CD8-positive, alpha-beta memory T cell (primary cell): ENCODE measurements at places on chromosomes 6 and 20. TPM values are rescaled to one million over a fixed set of nuclear protein-coding genes. Genes with fewer than 3 reads are reported as not detected.

DNA sequence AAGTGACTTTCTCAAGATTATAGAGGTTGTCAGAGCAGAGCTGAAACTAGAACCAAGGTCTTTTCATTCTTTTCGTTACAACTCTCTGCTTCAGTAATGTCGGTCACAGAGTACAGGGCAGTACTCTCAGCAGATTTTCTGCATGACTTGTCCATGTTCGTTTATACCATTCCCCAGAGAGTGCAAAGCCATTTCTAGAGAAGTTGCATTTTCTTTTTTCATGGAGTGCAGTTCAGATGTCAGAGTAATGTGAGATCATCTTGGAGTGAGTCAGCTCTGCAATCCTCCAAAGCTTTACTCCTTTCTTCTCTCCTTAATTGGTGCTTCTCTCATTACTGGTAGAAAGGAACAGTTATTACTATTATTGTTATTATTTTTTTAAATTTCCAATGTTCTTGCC lies 115.6 kb upstream of the B3GAT2 start:
- no peak for DNase-seq

GRCh38 chr20:38724626-38725147 lies 401 bp downstream of the SLC32A1 start:
- DNase-seq = no peak

- DNase-seq = no peak
Measured at GRCh38 chr20:50713657-50714101, 17.7 kb upstream of the PARD6B start.

- DNase-seq = no peak
Measured at GRCh38 chr20:32387252-32387651, 29.1 kb downstream of the ASXL1 start.

DNA sequence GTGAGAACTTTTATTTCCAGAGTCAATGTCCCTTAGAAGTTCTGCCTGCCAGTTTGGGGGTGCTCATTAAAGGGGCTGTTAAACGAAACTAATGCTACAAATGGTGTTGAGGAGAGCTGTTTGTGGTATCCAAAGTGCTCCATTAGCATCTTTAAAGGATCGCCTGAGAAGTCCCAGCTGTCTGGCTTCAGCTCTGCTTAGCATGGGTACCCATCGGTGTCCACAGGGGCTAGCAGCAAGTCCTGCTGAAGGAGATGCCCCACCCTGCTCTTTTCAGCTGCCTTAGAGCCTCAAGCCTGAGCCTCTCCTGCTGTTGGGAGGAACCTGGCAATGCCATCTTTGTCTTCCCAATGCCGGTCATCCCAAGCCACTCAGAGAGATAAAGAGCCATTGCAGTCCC lies 111.1 kb downstream of the FOXO3 start:
- no peak for DNase-seq

DNA sequence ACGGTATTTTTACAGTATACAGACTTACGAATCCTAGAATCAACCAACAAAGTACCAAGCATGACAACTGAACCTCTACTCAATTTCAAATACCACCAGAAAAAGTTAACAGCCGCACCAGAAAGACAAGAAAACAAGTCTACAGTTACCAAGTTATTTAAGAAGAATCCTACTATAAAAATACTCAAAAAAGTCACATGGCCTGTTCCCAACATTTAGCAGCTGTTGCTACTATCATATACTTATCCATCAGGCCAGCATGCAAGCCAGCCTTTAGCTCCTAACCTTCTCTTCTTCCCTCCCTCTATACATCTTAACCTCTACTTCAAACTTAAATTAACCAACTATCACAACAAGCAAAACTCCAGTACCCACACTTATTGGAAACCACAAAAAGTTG lies 1.9 kb downstream of the SYNCRIP start:
- DNase-seq = no peak

DNA sequence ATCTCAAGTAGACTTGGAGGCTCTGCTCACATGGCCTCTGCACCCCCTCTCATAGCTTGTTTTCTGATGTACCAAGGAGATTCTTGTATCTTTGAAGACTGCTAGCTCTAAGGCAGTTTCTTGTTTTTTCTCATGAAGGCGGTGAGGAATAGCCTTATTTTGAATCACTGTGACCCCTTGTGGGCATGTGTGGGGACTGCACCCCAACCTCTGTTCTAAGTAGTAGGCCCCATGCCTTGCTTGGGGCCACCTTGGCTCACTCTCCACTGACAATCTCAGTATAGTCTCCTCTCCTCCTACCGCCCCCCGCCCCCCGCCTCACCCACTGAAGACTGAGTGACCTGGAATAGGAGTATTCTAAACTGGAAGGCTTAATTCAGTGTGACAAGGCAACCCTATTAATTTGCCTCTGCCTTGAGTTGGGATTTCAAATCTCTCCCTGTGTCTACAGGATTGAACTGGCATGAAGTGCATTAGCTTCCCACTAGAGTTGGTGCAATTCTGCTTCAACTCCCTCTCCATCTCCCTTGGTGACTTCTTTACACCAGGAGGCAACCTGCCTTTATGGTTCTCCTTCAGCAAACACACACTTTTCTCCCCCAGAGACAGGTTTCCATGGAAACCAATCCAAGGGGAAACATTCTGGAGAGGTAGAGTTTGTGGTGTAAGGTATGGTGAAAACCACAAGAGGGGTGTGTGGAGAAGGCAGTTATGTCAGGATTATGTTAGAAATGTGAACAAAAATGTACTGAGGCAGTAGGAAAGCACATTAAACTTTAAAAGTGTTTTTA lies 75.4 kb upstream of the ECI2 start:
- peak; percentile 26 for DNase-seq

GRCh38 chr20:14913896-14914620 lies 576.6 kb upstream of the FLRT3 start:
- DNase-seq = no peak

DNA sequence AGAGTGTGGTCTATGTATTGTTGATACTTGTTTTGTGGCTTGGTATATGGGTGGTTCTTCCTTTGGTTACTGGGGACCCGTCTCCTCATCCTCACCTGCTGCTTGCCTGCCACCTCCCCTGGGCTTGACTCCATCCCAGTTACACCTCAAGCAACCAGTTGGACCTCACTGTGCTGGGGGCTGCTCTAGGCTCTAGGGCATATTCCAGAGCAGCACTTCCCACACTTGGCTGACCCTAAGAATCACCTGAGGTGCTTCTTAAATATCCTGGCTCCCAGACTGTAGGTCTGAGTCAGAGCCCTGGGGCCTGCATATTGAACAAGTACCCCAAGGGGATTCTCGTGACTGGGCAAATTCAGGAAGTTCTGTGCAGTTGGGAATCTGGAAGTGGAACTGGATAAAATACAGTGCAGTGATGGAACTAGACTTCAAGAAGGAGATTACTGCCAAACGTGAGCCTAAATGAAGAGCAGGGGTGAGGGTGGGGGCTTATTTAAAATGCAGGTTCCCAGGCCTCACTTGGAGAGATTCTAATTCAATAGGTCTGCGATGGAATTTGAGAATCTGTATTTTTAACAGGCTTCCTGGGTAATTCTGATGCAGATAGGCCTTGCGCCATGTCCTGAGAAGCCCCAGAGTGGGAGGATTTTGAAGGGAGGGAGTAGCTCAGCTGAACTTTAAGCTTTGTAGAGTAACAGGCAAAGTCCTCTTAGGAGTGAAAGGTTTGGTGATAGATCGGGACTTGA lies 7.6 kb downstream of the SPATS1 start:
- DNase-seq = no peak

DNA sequence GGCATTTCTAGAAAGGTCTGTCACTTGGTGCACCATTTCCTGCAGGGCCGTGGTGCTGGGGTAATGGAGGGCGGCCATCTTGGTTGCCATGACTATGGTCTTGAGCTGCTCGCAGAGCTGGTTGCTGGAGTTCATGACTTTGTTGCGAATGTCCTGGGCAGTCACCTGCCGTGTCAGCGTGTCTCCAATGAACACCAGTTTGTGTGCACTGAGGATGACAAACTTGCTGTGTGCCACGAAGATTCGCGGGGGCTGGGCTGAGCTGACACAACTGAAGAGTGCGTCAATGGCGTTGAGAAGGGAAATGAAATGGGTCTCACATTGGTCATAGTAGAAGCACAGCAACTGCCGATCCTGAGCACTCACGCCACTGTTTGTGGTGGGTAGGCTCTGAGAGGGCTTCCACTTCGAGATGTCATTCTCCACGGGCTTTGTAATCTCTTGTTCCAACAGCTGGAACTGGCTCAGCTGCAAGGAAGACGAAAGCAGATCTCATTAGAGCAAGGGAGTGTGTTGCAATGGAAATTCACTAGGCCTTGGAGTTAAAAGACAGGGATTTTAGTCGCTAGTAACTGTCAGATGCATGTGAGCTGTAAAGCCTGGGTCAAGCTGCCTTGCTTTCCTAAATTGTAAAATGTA lies 47.1 kb downstream of the NEDD9 start:
- no peak for DNase-seq

Gene PGC
- total RNA-seq = not detected

Gene TSPO2
- not detected for total RNA-seq

Gene CLPSL1
- total RNA-seq = not detected

Gene PRL
- not detected for total RNA-seq

Gene CD40
- total RNA-seq = 3.5 TPM

Gene HAO1
- total RNA-seq = not detected
